ENCODE measurements at places on chromosomes 7 and 10. TPM values are rescaled to one million over a fixed set of nuclear protein-coding genes. Genes with fewer than 3 reads are reported as not detected.

DNA sequence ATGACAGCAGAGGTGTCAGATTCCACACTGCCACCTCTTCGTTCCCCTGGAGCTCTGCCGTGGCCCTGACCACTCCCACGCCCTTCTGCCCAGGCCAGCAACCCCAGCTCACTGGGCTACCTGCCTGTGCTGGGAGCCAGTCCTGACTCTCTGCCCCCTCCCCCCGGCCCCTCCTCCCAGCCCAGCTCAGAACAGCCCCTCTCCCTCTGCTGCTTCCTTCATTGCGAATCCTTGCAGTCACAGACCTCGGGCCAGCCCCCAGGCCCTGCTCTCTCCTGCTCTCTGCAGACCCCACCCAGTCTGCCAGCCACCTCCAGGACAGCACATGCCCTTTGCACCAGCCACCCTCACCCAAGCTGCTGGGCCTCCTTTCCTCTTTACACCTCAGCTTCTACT lies 60.4 kb downstream of the TCERG1L start:
- no peak for DNase-seq

- no peak for DNase-seq
Observed at GRCh38 chr7:157297185-157297584, 39.6 kb upstream of the DNAJB6 start.

PPP1R17 gene
- total RNA-seq = 0.29 TPM

ANKRD30A gene
- not detected for total RNA-seq

DNA sequence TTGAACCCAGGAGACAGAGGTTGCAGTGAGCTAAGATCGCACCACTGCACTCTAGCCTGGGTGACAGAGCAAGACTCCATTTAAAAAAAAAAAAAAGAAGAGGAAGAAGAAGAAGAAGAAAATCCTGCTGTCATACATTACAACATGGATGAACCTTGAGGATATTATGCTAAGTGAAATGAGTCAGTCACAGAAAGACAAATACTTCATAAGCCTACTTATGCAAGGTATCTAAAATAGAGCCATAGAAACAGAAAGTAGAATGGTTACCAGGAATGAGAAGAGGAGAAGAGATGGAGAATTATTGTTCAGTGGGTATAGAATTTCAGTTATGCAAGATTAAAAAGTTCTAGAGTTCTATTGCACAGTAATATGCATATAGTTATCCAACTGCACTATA lies 466.5 kb downstream of the PLXNA4 start:
- DNase-seq = no peak

FAM131B gene
- total RNA-seq = 0.18 TPM

- DNase-seq = no peak
Observed at GRCh38 chr10:79883986-79884385, 57.4 kb downstream of the NUTM2E start.

MTG1 gene
- total RNA-seq = 16.5 TPM

- no peak for DNase-seq
Observed at GRCh38 chr10:97889461-97890265, 40.0 kb downstream of the GOLGA7B start.

DNA sequence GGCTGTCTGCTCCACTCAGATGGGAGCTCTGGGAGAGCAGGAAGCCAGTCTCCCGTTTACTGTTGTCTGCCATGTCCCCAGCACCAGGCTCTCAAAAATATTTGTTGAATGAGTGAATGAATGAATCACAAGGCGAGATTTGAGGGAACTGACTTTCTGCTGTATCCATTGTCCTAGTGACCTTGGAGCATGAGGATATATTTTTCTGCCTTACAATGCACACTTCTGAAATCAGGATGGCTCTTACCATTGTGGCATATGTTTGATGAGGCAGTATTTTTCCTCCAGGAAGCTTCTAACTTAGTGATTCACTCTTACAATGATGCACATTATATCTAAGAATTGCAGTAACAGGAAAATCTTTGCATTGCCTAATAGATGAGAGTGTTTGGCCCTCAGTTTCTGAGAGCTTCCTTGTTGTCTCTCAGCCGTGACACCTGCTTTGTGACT lies 136.4 kb downstream of the RPS24 start:
- no peak for DNase-seq

DNA sequence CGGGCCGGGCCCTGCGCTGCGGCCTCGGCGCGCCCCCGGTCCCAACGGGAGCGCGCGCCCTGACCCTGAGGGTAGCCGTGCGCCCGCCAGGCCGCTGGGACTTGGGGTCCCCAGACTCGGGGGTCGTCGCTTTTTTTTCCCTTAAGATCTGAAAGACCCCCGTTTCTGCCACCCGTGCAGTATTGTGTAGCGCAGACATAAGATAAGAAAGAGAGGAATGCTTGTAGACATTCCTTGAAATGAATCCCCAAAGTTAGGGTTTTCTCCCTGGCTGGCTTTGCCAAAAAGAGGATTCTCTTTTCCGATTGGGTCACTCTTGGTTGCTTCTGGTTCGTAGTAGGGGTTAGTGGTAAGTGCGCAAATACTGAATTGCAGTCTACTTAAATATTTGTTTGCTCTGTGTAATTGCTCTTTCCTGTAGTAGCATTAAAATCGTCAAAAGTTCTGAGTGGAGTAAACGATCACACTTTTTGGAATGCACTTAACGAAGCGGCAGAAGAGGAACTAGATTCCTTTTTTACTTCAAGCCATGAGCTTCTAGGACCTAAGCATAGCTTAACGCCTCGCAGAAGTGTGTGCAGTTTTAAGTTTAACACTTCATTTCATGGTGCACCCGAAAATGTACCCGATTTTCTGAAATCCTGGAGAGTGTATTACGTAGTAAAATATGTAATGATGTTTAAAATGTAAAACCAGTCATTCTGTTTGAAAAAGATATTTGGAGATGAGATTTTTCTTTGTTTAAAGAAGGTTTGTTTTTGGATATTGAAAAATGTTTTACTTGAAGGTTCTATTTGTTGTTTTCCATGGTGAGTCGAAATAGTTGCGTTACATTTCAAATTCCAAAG lies 1.3 kb downstream of the CUL1 start:
- no peak for DNase-seq

DNA sequence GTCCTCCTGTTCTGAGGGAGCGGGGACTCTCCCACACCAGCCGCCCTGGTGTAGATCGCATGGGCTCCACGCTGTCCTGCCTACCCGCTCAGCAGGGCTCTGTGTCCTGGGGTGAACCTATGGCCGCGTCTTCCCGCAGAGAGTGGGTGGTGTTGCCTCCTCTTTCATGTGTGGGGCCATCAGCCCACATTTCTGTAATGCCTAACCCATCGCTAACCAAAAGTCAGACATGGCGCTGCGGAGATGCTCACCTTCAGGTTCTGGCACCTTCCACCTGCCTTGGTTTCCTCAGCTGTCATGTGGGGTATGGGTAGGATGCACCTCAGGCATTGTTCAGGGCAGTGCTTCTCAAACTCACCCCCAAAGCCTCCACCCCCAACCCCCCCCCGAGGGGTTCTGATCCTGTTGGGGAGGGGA lies 50.5 kb upstream of the CAMK2B start:
- no peak for DNase-seq

CC2D2B gene
- 1.2 TPM for total RNA-seq

- DNase-seq = no peak
Observed at GRCh38 chr7:109456116-109456515, 886.4 kb downstream of the DNAJB9 start.

DNA sequence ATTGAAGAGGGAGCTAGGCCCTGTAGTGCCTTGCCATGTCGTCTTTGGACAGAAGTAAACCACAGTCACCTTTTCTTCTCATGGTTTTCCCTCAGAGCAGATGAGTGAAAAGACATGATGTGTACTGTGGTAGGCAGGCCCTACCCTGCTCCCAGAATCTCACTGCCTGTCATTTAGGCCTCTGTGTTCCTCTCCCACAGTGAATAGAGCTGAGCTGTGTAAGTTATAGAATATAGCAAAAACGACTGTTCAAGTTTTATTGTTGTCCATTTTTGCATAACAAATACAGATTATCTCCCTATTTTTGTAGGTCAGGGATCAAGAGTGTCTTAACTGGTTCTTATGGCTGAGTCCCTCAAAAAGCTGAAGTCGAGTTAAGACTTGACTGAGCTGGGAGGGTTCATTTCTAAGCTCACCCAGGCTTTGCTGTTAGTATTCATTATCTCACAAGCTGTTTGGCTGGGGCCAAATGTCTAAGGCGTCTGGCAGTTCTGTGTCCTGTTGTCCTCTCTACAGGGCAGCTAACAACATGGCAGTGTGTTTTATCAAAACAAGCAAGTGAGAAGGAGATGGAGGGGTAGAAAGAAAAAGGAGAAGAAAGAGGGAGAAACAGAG lies 780.9 kb upstream of the POM121L12 start:
- no peak for DNase-seq

LAMB1 gene
- total RNA-seq = 113 TPM

DNA sequence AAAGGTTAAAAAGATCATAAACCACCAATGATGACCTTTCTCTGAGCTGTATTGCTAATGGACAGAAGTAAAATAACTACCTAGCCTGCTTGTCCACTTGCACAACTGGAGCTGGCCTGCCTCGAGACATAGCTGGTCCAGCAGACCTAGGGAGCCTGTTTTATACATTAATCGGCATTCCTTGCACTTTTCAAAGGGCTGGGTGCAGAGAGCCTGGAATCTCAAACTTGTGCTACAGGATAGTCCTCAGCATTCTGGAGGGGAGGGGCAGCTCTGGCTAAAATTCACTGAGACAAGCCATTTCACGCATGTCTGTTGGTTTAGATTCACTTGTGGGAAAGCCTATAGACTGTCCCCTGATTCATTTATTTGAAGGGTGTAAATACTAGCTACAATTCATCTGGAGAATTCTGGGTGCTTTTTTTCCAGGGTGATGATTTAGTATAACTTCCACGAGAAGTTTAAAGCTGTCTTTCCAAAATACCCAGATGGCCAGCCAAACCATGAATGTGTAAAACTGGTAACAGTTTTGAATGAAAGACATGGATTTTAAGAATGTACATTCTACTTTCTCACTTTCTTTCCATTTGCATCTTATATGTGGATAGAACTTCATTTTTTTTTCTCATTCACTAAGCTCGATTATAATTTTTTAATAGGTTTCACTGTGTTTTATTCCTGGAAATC lies 389.4 kb downstream of the KCNMA1 start:
- no peak for DNase-seq

DNA sequence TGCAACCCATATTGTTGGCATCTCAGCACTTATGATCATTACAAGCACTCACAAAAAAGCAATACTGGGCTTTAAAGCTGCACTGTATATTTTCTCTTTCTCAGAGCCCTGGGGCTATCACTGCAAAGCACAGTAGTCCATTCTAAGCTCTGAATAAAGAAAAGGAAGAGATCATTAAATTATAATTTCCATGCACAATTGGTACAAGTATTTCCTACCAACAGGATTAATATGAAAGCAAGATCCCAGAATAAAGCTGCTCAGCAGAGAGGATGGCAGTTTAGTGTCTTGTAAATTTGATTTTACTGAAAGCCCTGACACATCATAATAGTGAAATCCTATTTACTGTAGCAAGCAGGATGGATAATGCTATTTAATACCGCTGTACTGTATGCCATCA lies 205.3 kb downstream of the CHCHD3 start:
- DNase-seq = no peak

GRCh38 chr10:8361510-8361844 lies 307.0 kb downstream of the GATA3 start:
- DNase-seq = no peak

PLCE1 gene
- 11.4 TPM for total RNA-seq

MSMB gene
- not detected for total RNA-seq

- no peak for DNase-seq
Observed at GRCh38 chr10:43961523-43962345, 313.1 kb upstream of the ZNF32 start.

ATOH7 gene
- total RNA-seq = not detected

GRCh38 chr10:91048380-91048779 lies 127.5 kb upstream of the ANKRD1 start:
- DNase-seq = no peak

- DNase-seq = no peak
Observed at GRCh38 chr7:25777969-25778708, 373.9 kb upstream of the NFE2L3 start.

HGF gene
- 2.3 TPM for total RNA-seq

DNA sequence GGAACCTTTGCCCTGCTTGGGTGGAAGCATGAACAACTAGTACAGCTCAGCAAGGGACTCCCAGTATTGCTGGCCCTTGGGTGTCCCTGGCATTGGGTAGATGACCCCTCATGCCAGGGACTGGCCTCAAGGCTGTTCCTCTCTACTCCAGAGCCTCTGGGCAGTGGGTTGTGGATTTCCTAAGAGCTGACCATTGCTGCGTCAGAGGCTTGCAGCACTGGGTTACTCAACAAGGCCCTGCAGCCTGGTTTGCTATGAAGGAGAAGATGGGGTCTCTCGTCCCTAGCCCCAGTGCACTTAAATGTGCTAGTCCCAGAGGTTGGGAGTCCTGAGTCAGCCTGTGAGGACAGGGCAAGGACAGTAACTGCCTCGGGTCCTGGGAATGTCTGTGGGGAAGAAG lies 2.5 kb downstream of the VSIR start:
- peak; percentile 54 for DNase-seq

GHRHR gene
- total RNA-seq = not detected

CALHM1 gene
- not detected for total RNA-seq

DNA sequence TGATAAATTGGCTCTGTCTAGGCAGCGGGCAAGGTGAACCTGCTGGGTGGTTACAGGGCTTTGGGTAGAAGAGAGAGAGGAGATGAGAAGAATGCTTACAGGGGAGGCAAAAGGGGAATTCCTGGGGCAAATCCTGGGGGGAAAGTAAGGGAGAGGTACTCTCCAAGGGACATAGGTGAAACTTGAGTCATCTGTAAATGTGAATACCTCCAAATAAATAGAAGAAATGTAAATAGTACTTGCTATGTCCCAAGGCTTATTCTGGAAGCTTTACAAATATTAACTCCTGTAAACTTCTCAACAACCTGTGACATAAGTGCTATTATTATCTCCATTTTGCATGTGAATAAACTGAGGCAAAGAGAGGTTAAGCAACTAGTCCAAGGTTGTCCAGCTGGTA lies 57.7 kb upstream of the CDK13 start:
- no peak for DNase-seq

All from heart left ventricle (tissue), 16 donors.